ENCODE measurements at places on chromosomes 13 and 19. TPM values are rescaled to one million over a fixed set of nuclear protein-coding genes. Genes with fewer than 3 reads are reported as not detected.

- DNase-seq: no peak
- no peaks in the 10 kb centered on the region for H3K4me1 ChIP-seq
- H3K27ac ChIP-seq: no peak overlapping the region
- H3K36me3 ChIP-seq: no peaks in the 10 kb centered on the region
These were observed 778.3 kb upstream of the SLC10A2 start for GRCh38 chr13:103844471-103844870.

DNA sequence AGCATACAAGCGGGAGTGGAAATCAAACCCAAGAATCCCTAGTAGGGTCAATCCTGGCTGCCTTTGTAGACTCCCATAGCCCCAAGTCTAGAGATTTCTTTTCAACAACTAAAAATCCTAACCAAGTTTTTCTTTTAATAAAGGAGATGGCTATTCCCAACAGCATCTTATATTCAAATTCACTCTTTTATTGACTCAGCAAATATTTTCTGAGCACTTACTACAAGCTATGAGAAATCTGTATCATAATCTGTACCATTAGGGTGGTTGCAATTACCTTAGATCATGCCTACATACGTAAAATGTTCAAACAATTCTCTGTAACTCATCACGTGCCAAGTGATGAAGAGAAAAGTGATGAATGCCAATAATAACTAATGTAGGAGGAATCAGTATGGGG, 54.5 kb downstream of the LNX2 start:
- no peak overlapping the region for H3K4me3 ChIP-seq
- H3K27ac ChIP-seq: no peak overlapping the region
- DNase-seq: no peak
- H3K36me3 ChIP-seq: no peaks in the 10 kb centered on the region
- H3K4me1 ChIP-seq: peaks cover 2% of the 10 kb centered on the region
- H3K27me3 ChIP-seq: no peaks in the 10 kb centered on the region

DNA sequence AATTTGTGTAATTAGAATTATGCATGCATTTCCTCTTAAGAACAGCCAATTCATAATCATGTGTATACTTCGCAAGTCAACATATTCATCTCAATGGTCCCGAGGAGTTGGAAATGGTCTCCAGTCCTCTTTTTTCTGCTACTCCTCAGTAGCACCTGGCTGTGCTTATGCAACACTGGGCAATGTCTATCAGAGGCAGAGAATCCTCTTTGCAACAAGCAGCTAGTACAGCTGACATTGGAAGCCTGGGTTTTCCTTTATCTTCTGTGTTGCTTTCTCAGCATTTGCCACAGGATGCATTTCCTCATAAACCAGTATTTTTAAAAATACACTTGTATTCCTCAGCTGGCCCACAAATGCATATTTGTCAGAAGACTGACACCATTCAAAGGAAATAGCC, 405.3 kb upstream of the GPC6 start:
- H3K4me1 ChIP-seq: no peaks in the 10 kb centered on the region
- no peak overlapping the region for H3K27ac ChIP-seq
- DNase-seq: no peak
- H3K27me3 ChIP-seq: no peaks in the 10 kb centered on the region

DNA sequence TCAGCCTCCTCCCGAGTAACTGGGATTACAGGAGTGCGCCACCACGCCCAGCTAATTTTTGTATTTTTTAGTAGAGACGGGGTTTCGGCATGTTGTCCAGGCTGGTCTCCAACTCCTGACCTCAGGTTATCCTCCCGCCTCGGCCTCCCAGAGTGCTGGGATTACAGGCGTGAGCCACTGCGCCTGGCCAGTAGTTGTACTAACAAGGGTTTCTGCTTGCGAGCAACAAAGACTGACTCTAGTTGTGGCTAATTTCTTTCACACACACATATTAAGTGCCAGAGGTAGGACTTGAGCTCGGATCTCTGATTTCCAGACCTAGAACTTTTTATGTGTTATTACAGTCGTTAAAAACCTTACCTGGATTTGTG, 635 bp upstream of the PCCA start:
- peaks cover 27% of the 10 kb centered on the region for H3K4me1 ChIP-seq
- peaks cover 7% of the 10 kb centered on the region for H3K36me3 ChIP-seq
- H3K27ac ChIP-seq: no peak overlapping the region

GRCh38 chr13:78608688-78609463, 5.5 kb upstream of the POU4F1 start:
- no peak overlapping the region for H3K27ac ChIP-seq
- peaks cover 8% of the 10 kb centered on the region for H3K36me3 ChIP-seq
- peaks cover 53% of the 10 kb centered on the region for H3K4me1 ChIP-seq
- peak overlapping the region; percentile 79 for H3K4me3 ChIP-seq

GRCh38 chr13:113145496-113145895, 13.0 kb upstream of the PROZ start:
- no peak for DNase-seq
- H3K4me1 ChIP-seq: no peaks in the 10 kb centered on the region
- no peak overlapping the region for H3K27ac ChIP-seq
- H3K4me3 ChIP-seq: no peak overlapping the region

Gene LIPE
- total RNA-seq: 29.5 TPM

- no peak overlapping the region for H3K27ac ChIP-seq
- no peak for DNase-seq
- H3K4me3 ChIP-seq: no peak overlapping the region
These were observed 706.4 kb upstream of the SLC10A2 start for GRCh38 chr13:103772576-103772975.

Gene CYP2A6
- total RNA-seq: not detected

DNA sequence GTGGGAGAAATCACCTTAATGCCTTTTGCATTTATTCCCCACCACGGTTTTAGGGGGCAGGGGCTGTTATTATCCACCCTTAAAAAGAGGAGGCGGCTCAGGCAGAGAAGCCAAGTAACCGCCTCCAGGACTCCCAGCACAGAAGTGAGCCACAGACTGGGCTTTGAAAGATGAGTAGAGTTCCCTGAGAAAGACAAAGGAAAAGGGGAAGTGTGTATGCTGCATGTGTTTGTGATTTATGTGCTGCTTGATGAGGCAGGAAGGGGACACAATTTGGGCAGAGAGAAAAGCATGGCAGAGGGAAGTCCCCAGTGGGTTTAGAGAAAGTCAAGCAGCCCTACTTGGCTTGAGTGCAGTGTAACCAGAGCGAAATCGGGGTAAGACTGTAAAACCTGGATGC, 85.0 kb downstream of the DOCK9 start:
- no peak for DNase-seq
- peaks cover 12% of the 10 kb centered on the region for H3K4me1 ChIP-seq
- no peak overlapping the region for H3K27ac ChIP-seq
- no peaks in the 10 kb centered on the region for H3K27me3 ChIP-seq

- DNase-seq: no peak
- peaks cover 2% of the 10 kb centered on the region for H3K36me3 ChIP-seq
- peaks cover 37% of the 10 kb centered on the region for H3K4me1 ChIP-seq
- no peak overlapping the region for H3K4me3 ChIP-seq
These were observed 63.9 kb upstream of the DOCK9 start for GRCh38 chr13:99041788-99042187.

DNA sequence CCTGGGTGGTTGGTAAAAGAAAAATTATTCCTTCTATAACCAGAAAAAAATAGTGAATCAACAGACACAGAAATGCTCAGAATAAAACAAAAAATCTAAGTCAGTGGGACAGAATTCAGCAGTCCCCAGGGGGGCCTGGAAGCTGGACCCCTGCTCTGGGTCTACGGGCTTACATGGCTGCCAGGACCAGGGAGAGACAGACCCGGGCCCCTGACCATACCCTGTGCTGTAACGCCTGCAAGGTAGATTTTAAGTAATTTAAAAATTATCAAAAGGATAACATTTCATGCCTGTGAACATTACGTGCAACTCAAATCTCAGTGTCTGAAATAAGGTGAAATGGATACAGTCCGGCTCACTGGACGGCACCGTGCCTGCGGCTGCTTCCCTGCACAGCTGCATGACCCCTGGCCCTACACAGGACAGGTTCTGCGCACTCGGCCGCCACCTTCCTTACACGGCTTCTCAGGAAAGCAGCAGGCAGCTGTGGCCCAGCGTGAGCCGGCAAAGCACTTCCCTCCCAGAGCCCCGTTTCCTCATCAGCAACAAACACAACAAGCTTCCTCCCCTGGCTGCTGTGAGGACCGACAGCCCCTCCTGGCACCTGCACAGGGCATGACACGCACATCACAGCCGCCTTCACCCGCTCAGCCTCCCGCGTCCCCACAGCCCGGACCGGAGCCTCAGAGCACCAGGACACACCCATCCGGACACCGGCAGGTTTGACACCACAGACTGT, 22.2 kb downstream of the RASA3 start:
- no peaks in the 10 kb centered on the region for H3K27me3 ChIP-seq
- H3K4me3 ChIP-seq: peak overlapping the region; percentile 78
- peak; percentile 86 for DNase-seq
- H3K27ac ChIP-seq: peak overlapping the region; percentile 97
- H3K36me3 ChIP-seq: peaks cover 10% of the 10 kb centered on the region

DNA sequence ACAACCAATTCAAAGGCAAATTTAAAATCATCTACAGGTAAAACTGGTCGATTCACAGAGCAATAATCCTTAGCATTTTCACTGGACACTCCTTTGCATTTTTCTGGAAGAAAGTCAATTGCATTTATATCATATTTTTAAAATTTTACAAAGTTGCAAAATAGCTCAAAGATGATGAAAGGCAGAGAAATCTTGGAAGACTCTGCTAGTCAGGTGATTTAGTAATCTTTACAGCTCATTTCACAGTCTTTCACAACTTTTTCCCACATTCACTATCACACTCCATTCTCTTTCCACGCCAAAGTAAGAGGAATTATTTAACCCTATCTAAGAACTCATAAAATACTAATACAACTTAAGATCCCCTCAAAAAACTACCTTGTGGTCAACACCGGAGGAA, 1063.8 kb downstream of the EFNB2 start:
- no peaks in the 10 kb centered on the region for H3K4me1 ChIP-seq
- H3K4me3 ChIP-seq: no peak overlapping the region
- no peak overlapping the region for H3K27ac ChIP-seq
- H3K27me3 ChIP-seq: no peaks in the 10 kb centered on the region

GRCh38 chr13:24251525-24251924, 57.9 kb upstream of the C1QTNF9 start:
- H3K4me3 ChIP-seq: peak overlapping the region; percentile 95
- no peaks in the 10 kb centered on the region for H3K27me3 ChIP-seq
- peaks cover 43% of the 10 kb centered on the region for H3K4me1 ChIP-seq
- peak; percentile 82 for DNase-seq

Gene NLRP7
- not detected for total RNA-seq

Gene SPACA6
- total RNA-seq: 12.3 TPM

- H3K27me3 ChIP-seq: no peaks in the 10 kb centered on the region
- no peak for DNase-seq
- H3K4me1 ChIP-seq: no peaks in the 10 kb centered on the region
- no peaks in the 10 kb centered on the region for H3K36me3 ChIP-seq
These were observed 92.5 kb downstream of the UQCRFS1 start for GRCh38 chr19:29120466-29120865.

GRCh38 chr13:49455007-49455398, 10.9 kb downstream of the SETDB2 start:
- no peak overlapping the region for H3K4me3 ChIP-seq
- H3K36me3 ChIP-seq: peaks cover 42% of the 10 kb centered on the region
- H3K27ac ChIP-seq: no peak overlapping the region
- DNase-seq: no peak
- no peaks in the 10 kb centered on the region for H3K27me3 ChIP-seq

- peak overlapping the region; percentile 97 for H3K4me3 ChIP-seq
- peak overlapping the region; percentile 96 for H3K27ac ChIP-seq
- peaks cover 15% of the 10 kb centered on the region for H3K4me1 ChIP-seq
- no peaks in the 10 kb centered on the region for H3K27me3 ChIP-seq
These were observed 491 bp downstream of the ZNF525 start for GRCh38 chr19:53365899-53366493.

Gene LGALS4
- total RNA-seq: 10.7 TPM

DNA sequence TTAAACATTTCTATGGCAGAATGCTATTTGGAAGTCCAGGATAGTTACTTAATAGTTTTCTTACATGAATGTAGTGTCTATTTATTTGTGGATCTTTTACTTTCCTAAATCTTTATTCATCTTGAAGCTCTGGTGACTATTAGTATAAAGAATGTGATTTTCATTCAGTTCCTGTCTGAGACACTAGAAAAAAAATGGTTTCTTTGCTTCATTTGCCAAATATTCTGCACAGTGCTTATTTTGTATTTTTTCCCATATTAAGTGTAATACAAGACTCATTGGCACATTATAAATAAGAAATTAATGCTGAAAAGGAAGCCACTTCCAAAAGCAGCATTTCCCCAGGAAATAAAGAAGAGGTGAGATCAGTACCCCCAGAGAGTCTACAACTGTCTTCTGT, 109.8 kb downstream of the POSTN start:
- H3K27me3 ChIP-seq: no peaks in the 10 kb centered on the region
- DNase-seq: no peak
- H3K36me3 ChIP-seq: no peaks in the 10 kb centered on the region
- no peak overlapping the region for H3K4me3 ChIP-seq
- H3K27ac ChIP-seq: no peak overlapping the region

- H3K4me1 ChIP-seq: peaks cover 22% of the 10 kb centered on the region
- no peak overlapping the region for H3K4me3 ChIP-seq
- no peak for DNase-seq
- no peaks in the 10 kb centered on the region for H3K27me3 ChIP-seq
- H3K27ac ChIP-seq: peak overlapping the region; percentile 88
These were observed 181.8 kb downstream of the TBC1D4 start for GRCh38 chr13:75299913-75300862.

DNA sequence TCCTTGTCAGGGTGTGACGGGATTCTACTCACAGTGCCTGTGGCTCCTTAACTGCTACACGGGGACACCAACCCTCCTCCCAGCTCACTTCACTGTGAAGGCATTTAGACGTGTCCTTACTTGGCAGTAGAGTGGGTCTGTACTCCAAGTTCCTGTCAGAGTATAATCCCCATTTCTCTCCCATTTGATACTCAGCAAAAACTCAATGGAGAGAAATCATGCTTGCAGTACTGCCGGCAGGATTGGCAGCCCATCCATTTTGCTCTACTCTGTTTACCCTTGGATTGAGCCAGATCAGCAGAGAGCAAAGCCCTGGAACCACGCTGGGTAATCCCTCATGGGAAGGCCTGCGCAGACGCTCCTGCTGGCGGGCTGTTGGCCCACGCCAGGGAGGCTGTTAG, 28.9 kb downstream of the ARL11 start:
- peaks cover 41% of the 10 kb centered on the region for H3K36me3 ChIP-seq
- no peaks in the 10 kb centered on the region for H3K4me1 ChIP-seq
- H3K4me3 ChIP-seq: no peak overlapping the region
- no peak for DNase-seq
- H3K27me3 ChIP-seq: no peaks in the 10 kb centered on the region

Gene CDKN2D
- 27.2 TPM for total RNA-seq

DNA sequence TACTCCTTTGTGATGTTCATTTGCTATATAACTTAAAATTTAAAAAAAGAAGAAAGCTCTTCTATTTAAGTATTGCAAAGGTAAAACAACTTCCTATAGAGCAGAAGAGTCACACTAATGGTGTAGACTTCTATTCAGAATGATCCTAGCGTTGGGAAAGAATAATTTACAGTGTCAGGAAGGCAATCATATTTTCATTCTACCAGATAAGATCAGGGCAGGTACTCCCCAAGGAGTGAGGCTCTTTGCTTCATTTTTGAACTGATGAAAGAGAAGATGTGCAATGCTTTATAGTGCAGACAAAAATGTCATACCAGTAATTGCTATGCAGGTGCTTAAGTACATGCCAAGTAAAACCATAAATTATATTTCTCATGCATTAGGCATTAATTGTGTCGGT, 1193.0 kb downstream of the PCDH9 start:
- no peaks in the 10 kb centered on the region for H3K36me3 ChIP-seq
- H3K27ac ChIP-seq: no peak overlapping the region
- H3K27me3 ChIP-seq: no peaks in the 10 kb centered on the region
- no peak for DNase-seq

Gene ONECUT3
- total RNA-seq: not detected

- peaks cover 12% of the 10 kb centered on the region for H3K4me1 ChIP-seq
- H3K4me3 ChIP-seq: no peak overlapping the region
- no peak overlapping the region for H3K27ac ChIP-seq
These were observed 5.3 kb upstream of the HCN2 start for GRCh38 chr19:584240-585001.
